ENCODE measurements at places on chromosomes 6 and 20.

- H3K4me1 ChIP-seq = no peaks in the 10 kb centered on the region
- H3K27ac ChIP-seq = no peak overlapping the region
- H3K4me3 ChIP-seq = peak overlapping the region; percentile 23
- DNase-seq = peak; percentile 68
- H3K36me3 ChIP-seq = no peaks in the 10 kb centered on the region
- peaks cover 19% of the 10 kb centered on the region for H3K27me3 ChIP-seq
Measured at GRCh38 chr20:52104546-52105441, 86.8 kb downstream of the ZFP64 start.

DNA sequence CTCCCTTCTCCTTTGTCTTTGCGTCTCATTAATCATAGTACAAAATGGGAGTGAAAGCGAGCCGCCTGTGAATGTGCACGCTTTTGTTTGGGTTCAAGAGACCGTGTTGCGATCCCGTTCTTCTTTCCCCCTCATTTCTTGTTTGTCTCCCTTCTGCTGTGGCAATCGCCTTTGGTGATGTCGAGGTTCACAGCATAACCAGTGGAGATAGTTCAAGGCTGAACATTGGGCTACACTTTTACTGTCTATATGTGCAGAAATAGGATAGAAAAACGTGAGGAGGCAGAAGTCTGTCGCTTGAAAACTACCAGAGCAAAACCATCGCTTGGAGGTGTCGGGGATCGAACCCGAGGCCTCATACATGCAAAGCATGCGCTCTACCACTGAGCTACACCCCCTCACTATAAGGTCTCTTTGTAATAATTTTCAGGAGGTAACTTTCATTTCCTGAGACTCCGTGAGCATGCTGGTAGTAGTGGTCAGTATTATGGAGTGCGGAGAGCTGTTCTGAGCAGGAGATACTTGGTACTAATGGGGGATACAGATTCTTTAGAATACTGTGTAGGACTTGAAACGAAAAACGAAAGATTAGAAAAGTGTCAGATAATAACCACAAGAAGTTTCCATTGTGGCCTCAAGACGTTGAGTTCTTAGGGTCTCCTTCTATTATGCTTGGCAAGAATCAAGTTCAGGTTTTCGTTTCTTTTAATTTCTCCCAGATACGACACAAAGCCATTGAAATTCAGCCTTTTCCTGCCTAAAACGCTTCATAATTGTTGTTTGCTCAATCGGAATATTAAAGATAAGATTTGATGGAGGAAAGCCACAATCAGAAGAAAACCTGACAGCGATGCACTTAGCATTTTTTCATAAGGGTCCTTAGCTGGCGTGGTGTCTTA, 106.6 kb downstream of the TRIM27 start:
- H3K36me3 ChIP-seq = no peaks in the 10 kb centered on the region
- peaks cover 27% of the 10 kb centered on the region for H3K27me3 ChIP-seq
- DNase-seq = no peak
- peaks cover 5% of the 10 kb centered on the region for H3K4me1 ChIP-seq
- no peak overlapping the region for H3K27ac ChIP-seq
- no peak overlapping the region for H3K4me3 ChIP-seq

DNA sequence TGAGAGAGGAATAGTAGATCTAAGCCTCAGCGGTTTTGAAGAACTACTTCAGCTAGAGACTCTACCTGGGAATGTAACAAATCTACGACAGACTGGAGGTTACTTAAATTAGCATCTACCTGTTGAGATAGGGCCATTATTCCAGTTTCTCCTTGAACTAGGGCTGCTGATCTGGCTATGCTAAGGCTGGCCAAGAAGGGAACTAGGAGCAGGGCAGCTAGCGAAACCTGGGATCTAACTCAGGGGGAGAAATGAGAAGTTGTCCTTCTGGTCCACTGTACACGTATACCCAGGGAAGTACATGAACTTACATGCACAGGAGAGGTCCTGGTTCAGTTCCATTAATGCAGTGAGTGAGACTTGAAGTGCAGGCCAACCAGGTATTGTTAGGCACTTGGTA, 156.7 kb downstream of the TRIM27 start:
- no peaks in the 10 kb centered on the region for H3K36me3 ChIP-seq
- no peak for DNase-seq
- no peaks in the 10 kb centered on the region for H3K4me1 ChIP-seq
- peaks cover 23% of the 10 kb centered on the region for H3K27me3 ChIP-seq

DNA sequence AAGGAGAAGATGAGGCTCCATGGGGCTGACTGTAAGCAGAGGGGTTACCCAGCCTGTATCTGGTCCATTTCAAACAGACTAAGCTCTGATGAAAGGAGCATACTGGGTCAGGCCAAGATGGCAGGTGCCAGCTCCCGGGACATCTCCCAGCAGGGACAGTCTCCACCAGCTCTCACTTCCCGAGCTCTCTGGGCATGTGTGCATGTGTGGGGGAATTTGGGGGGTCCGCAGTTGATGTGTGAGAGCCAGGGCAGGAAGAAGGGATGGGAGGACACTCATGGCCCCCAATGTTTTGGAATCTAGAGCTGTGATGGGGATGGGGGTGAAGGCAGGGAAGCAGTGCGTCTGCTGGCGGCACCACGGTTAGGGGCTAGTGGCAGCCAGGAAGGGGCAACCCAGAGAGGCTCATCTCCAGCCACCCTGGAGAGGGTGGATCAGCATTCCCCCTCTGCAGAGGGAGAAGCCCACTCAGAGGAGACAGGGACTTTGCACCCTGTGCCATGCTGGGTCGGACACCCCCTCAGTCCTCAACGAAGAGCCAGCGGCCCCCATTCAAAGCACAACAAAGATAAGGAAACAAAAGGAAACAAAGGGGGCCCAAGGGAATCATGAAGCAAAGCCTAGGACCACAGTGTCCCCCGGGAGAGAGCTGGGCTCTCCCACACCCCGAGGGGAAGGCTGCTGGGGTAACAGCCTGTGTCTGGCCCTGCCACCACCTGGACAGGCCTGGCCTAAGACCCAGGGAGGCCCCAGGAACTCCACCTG, 52.4 kb downstream of the DSTN start:
- no peaks in the 10 kb centered on the region for H3K27me3 ChIP-seq
- peaks cover 6% of the 10 kb centered on the region for H3K4me1 ChIP-seq
- DNase-seq = peak; percentile 44
- peaks cover 64% of the 10 kb centered on the region for H3K36me3 ChIP-seq
- H3K4me3 ChIP-seq = no peak overlapping the region

- H3K27me3 ChIP-seq = no peaks in the 10 kb centered on the region
- H3K36me3 ChIP-seq = no peaks in the 10 kb centered on the region
- no peak overlapping the region for H3K27ac ChIP-seq
- no peak overlapping the region for H3K4me3 ChIP-seq
- H3K4me1 ChIP-seq = no peaks in the 10 kb centered on the region
Measured at GRCh38 chr6:124132256-124132655, 328.6 kb downstream of the NKAIN2 start.

GRCh38 chr6:110287462-110288341, 70.4 kb downstream of the METTL24 start:
- DNase-seq = no peak
- no peak overlapping the region for H3K4me3 ChIP-seq
- no peaks in the 10 kb centered on the region for H3K36me3 ChIP-seq
- H3K27me3 ChIP-seq = no peaks in the 10 kb centered on the region

DNA sequence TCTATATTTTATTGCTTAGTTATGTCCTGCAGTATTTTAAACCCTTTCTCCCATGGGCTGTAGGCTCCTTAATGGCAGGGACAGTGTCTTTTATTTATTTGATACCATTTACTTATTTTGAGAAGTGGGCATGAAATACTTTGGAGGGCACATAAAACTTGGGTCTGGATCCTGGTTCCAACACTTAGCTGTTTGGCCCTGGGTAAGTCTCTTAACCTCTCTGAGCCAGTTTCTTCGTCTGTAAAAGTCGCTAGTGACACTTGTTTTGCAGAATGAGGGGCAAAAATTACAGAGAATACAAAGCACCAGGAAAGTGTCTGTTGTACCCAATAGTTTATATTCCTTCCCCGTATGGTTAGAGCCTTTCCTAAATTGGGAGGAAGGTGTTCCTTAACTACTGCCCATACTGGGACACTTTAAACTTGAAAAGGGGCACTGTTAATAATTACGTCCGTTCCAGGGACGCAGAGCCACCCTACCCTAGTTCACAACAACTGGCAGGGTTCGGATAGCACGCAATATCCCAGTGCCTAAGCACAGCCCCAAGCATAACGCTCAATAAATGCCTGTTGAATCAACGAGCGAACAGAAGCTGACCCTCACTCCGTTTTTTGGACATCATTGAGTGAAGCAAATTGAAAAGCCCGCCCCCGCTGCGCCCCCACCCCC, 6.0 kb upstream of the ARMC12 start:
- H3K36me3 ChIP-seq = no peaks in the 10 kb centered on the region

- H3K27ac ChIP-seq = no peak overlapping the region
- no peak overlapping the region for H3K4me3 ChIP-seq
- no peaks in the 10 kb centered on the region for H3K36me3 ChIP-seq
- H3K4me1 ChIP-seq = no peaks in the 10 kb centered on the region
- DNase-seq = no peak
Measured at GRCh38 chr20:44678242-44678641, 26.7 kb upstream of the ADA start.

- H3K4me1 ChIP-seq = peaks cover 15% of the 10 kb centered on the region
- no peaks in the 10 kb centered on the region for H3K27me3 ChIP-seq
- H3K4me3 ChIP-seq = no peak overlapping the region
- H3K27ac ChIP-seq = no peak overlapping the region
Measured at GRCh38 chr6:69580706-69581105, 216.1 kb downstream of the LMBRD1 start.

All from sigmoid colon (tissue), 7 donors.